Posterior vena cava (tissue), 2 donors: ENCODE measurements at places on chromosomes 11 and 22. TPM values are rescaled to one million over a fixed set of nuclear protein-coding genes. Genes with fewer than 3 reads are reported as not detected.

DNA sequence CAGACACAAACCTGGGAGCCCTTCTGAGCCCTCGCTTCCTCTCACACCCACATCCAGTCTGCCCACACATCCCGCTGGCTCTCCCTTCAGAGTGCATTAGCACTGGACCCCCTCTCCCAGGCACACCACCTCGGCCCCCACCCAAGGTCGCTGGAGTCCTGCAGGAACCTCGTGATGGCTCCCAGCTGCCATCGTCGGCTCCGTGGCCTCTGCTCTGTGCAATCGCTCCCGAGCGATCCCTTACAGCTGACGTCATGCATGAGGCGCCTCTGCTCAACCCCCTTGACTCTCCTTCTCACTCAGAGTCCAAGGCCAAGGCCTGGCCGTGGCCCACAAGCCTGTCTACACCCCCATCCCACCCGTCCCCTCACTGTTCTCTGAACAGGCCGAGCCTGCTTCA, 183.9 kb downstream of the EFCAB6 start:
- DNase-seq, result no peak

GUCY1A2 gene
- 63.8 TPM for total RNA-seq

TESMIN gene
- 0.62 TPM for total RNA-seq

DNA sequence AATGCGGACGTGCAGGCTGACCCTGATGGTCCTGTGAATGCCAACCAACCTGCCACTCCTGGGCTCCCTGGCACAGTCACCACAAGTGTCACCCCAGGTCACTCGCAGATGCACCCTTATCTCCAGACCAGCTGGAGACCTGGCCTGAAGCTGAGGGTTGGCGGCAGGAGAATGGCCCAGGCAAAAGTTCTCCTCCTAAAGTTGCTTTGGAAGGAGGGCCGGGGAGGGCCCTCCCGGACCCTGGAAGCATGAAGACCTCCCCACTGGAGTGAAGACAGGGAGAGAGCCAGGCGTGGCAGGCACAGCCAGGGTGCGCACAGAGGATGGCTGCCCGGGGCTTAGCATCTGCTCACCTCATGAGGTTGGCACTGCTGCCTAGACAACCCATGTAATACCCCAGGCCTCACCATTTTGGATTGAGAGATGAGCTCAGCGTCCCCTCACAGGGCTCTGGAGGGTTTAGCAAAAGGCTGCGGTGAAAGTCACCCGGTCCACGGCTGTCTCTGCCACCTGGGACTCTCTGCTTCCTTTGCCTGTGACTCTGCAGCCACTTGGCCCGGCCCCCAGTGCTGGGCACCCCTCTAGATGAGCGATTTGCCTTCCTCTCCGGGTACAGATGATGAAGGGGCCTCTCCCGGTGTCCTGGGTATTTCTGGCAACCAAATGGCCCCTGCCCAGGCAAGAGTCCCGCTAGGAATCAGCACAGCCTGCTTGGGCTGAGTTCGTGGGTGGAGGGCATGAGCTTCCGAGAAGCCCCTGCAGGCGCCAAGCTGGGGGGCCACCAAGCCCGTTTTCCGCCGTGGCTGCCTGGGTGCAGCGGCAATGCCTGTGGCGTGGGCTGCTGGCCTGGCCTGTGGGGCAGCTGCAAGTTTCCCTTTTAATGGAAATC, 48.3 kb upstream of the SEPTIN5 start:
- no peak for DNase-seq

INCENP gene
- total RNA-seq, result 11.8 TPM

ART1 gene
- total RNA-seq, result not detected

RPS6KA4 gene
- 33.5 TPM for total RNA-seq
